CD4-positive, alpha-beta T cell treated with Interferon alpha-2 for 1 hour (primary cell): ENCODE measurements at places on chromosomes 2 and 18.

- DNase-seq = no peak
Observed at GRCh38 chr18:58373481-58373880, 255.4 kb downstream of the ALPK2 start.

- peak; percentile 20 for DNase-seq
Observed at GRCh38 chr2:45652090-45653031, 886 bp downstream of the PRKCE start.

GRCh38 chr18:29737620-29738019, 1304.9 kb downstream of the DSC3 start:
- DNase-seq = no peak

DNA sequence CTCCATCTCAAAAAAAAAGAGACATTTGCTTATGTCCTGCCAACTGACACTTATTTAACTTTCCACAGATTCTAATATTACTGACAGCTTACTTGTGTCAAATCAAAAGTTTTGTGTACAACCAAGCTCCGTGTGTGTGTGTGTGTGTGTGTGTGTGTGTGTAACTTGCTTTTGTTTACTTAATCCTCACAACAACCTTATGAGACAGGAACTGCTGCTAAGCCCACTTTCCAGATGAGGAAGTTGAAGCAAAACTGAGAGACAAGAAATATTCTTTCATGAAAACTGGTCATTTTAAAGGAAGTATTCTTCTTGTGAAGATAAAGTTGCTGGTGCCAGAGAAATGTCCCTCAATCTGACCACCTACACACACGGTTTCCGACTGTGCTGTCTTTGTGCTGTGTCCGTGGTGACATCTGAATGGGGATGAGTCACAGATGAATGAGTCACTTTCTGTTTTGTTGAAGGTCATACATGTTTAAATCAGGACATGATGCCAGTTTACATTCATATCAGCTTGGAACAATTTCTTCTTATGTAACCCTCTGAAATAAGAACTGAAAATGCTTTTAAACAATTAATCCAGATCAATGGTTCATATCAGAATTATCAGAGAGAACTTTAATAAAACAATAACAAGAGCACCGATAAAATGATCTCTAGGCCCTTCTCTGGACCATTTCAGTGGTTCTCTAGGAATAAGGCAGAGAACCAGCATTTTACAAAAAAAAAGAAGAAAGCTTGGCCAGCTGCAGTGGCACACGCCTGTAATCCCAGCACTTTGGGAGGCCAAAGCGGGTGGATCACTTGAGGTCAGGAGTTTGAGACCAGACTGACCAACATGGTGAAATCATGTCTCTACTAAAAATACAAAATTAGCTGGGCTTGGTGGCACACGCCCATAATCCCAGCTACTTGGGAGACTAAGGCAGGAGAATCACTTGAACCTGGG, 95.5 kb downstream of the THNSL2 start:
- peak; percentile 19 for DNase-seq

- no peak for DNase-seq
Observed at GRCh38 chr2:64374686-64375085, 79.3 kb upstream of the LGALSL start.

DNA sequence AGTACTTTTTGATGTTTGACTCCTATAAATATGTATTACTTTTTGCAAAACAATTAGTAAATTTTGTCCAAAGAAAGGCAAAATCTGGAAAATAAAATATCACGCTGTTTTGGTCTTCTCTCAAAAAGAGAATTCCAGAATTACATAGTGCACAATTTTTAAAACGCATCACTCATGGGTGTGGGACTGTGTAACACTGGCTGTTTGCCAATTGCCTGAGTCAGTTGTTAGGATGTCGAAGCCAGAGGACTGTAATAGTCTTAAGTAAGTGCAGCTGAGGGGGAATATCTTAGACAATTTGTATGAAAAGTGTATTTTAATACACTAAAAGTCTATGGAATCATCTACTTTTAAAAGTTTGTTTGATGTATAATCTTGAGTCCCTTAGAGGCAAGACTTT, 24.1 kb upstream of the EPHA4 start:
- DNase-seq = no peak

- DNase-seq = peak; percentile 61
Observed at GRCh38 chr18:9827793-9828505, 57.8 kb upstream of the TXNDC2 start.

DNA sequence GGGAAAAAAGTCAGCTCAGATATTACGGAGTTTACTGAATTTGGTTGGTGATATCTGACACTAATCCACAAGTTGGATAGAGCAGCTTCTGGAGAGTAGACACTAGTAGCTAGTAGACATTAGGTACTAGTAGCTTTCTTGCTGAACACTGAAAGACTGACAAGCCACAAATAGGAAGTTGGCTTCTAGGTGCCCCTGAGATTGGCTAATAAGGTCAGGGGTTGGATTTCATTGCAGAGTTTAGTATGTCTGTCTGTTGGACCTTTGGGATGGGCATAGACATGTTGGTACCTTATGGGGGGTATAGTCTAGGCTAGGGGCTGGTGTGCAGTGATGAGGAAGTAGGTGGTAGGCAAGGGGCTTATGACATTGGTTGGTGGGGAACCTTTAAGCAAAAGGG, 164.9 kb upstream of the LRRTM1 start:
- DNase-seq = no peak

DNA sequence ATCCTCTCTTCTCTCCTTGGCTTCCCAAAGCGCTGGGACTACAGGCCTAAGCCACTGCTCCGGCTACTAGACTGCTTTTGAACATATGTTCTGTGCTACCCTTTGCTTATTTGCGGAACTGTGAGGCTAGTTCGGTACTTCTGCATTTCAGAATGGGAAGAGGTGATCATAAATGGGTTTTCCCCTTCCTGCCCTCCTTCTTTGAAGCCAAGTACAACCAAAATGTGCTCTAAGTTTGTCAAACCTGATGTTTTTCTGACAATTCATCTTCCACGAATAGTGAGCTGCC, 1.7 kb upstream of the ESCO1 start:
- peak; percentile 18 for DNase-seq

GRCh38 chr2:101858910-101859309, 132.8 kb upstream of the IL1R2 start:
- DNase-seq = no peak

- no peak for DNase-seq
Observed at GRCh38 chr2:128638341-128639119, 319.9 kb upstream of the HS6ST1 start.

DNA sequence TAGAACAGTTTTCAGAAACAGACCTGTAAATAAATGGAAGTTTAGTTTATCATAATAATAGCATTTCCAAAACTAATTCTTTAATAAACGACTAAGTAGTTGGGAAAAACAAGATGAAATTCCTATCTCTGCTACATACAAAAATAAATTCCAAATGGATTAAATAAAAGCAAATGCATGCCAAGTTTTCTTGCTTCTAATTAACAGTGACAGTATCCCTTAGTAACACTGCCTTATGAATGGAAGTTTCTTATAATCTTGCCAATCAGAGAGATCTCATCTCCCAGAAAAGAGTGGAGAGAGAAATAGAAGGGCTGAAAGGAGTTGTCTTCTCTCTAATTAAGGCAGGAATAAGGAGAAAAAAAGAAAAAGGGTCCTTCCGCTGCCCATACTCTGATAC, 133.9 kb downstream of the GFPT1 start:
- DNase-seq = no peak

DNA sequence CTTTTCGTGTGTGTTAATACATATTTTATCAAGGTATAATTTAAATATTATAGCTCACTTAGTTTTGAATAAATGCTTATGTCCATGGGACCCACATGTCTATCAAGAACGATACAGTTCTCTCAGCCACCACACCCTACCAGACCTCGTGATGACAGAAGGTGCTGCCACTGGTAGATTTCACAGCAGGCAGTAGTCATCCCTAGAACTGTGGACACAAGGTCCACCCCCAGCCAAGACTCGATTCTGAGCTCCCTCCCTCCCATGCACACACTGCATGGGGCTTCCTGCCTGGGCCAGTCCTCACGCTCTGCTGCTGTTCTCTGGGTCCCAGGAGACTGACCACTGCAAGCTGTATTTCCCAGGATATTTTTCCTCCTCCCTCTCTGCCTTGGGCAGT, 26.5 kb upstream of the CREB1 start:
- DNase-seq = no peak

- DNase-seq = no peak
Observed at GRCh38 chr2:169260246-169260645, 102.1 kb downstream of the LRP2 start.

- no peak for DNase-seq
Observed at GRCh38 chr2:97267411-97268074, 154.6 kb downstream of the ANKRD36 start.

GRCh38 chr2:86037141-86037794, 68.4 kb downstream of the POLR1A start:
- DNase-seq = peak; percentile 52
